Stimulated activated CD4-positive, alpha-beta T cell treated with anti-CD3 and anti-CD28 coated beads, Interleukin-4, amount 100 ng/mL, for 1 hour (primary cell): ENCODE measurements at places on chromosomes 13 and 19.

DNA sequence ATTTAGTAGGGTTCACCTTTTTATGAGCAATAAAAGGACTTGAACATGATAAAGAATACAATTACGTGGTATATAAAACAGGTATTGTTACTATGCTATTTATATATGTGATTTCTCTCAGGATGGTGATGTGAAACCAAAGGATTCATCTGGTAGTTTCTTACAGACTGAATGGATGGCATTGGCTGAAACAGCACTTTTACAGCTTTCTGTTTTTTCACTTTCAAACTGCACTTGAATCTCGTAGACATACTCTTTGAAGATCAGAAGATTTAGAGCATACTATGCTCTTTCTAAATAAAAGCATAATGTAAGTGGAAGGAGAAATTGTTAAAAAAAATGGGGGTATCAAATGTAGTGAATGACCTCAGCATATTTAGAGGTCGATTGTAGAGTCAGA lies 354.8 kb downstream of the HS6ST3 start:
- no peak for DNase-seq

DNA sequence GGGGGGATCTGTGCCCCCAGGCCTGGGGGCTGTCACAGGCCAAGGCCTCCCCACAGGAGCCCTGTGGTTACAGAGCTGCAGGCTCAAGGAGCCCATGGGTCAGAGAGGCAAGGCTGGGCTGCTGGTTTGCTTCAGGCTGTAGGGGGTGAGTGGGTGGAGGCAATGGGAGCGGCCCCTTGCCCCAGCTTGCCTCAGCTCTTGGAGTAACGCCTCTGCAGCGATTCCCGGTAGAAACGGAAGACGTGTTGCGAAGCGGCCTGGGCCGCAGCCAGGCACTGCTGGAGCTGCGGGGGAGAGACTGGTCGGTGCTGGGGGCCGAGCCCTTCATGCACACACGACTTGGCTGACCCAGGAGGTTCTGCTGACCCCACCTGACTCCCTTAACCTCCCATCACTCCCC lies 10.1 kb downstream of the TMEM91 start:
- DNase-seq = no peak

- no peak for DNase-seq
Measured at GRCh38 chr19:15379999-15380647, 536 bp upstream of the AKAP8 start.

GRCh38 chr19:46422344-46422743 lies 6.4 kb downstream of the PNMA8C start:
- no peak for DNase-seq

GRCh38 chr13:48369988-48370387 lies 42.9 kb downstream of the LPAR6 start:
- DNase-seq = no peak

GRCh38 chr13:34358811-34359513 lies 541.0 kb downstream of the RFC3 start:
- DNase-seq = no peak

- no peak for DNase-seq
Measured at GRCh38 chr13:108270442-108270841, 924 bp downstream of the TNFSF13B start.

DNA sequence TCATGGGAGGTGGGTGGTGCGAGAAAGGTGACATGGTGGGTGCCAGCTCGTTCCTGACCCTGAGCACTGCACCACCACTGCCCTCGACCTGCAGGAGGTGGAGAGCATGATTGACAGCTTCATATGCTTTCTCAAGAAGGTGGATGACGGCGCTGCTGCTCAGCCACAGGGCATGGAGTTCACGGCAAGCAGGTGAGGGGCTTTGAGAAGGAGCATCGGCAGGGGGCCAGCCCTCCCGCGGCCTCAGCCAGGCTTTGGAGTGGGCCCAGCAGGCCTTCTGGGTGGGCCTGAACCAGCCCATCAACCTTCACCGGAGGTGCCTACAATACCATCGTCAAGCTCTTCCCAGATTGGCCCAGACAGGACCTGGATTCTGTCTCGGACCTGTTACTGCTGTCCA lies 18.9 kb upstream of the ZNF14 start:
- no peak for DNase-seq

DNA sequence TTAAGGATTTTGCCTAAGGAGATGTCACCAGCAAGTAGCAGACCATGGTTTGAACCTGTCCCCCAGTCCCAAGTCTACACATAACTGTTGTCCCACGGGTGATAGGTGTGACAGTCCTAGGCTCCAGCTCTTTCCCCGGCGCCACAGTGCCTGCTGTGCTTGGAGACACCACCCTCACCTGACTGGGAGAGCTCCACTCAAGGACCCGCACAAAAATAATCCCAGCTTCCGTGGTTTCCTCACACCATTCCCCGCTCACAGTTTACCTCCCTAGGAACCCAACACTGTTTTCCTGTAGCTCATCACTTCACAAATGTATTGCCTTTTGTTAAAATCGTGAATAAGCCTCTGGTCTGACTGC lies 19.8 kb upstream of the RASA3 start:
- DNase-seq = no peak

DNA sequence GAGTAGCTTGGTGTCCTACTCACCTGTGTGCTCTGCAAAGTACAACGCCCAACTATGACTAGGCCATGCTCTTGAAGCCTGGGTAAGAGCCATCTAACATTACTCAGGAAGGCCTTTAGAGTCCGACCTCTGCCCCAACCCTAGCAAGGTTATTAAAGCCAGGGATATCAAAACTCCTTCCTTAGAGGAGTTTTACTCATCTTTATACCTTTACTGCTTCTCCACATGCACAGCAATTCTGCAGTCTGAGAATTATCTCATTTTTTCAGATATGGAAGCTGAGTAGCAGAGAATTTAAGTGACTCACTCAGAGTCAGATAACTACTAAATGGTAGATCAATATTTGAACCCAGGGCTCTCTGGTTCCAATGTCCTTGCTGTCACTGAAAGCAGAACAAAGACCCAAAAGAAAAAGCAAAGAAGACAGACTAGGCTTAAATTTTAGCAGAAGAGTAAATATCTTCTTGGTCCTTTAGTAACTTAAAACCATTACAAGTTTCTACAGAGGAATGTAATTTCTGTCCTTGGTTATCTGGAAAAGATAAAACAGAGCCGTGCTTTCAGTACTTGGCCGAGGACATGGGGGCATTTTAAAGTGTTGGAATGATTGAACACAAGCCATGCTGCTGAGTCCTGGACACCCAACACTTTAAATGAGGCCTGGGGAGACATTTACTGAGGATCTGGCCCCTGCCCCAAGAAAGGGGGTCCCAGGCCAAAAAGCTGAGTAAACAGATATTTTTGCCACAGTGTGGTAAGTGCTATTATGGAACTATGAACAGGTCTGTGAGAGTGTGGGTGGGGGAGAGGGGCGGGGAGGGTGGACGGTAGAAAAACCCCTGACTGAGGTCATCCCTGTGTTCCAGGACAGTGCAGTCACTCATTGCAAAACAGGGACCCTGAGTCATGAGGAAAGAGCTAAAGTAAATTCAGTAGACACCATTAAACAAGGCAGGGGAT lies 18.4 kb upstream of the KPNA3 start:
- DNase-seq = no peak

DNA sequence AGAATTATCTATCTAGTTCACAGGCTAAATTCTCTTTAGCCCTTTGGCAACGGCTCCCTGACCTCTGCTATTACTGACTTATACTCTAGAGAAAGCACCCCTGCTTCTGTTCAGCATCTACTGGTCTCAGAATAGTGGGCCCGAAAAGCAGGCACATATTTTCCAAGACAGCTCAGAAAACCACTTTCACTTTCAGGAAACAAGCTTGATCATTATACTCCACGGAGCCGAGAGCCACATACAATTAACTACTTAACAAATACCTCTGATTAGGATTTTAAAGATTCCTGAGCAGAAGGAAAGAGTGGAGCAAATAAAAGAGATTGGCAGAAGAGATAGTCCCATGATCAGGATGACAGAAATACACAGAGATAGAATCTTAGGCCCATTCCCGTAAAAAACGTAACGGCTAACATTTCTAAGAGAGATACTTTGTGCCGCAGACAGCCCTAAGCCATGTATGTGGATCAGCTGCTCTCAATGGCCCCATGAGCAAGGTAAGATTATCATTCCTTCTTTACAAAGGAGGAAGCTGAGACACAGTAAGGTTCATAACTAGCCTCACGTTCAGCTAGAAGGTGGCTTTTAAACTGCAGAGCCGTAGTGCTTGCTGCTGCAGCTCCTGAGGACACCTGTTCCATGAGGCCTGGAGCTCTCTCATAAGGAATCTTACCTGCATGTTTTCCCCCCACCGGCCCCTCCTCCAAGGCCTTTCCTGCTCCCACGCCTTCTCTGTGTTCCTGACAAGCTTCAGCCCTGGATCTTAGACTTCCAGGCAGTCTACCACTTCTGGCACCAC lies 227.2 kb downstream of the FOXO1 start:
- DNase-seq = no peak

GRCh38 chr19:12331211-12331941 lies 2.1 kb downstream of the ZNF563 start:
- peak; percentile 77 for DNase-seq

- no peak for DNase-seq
Measured at GRCh38 chr19:32471095-32471494, 65.5 kb downstream of the DPY19L3 start.

GRCh38 chr13:98779695-98780094 lies 27.2 kb upstream of the SLC15A1 start:
- DNase-seq = no peak

DNA sequence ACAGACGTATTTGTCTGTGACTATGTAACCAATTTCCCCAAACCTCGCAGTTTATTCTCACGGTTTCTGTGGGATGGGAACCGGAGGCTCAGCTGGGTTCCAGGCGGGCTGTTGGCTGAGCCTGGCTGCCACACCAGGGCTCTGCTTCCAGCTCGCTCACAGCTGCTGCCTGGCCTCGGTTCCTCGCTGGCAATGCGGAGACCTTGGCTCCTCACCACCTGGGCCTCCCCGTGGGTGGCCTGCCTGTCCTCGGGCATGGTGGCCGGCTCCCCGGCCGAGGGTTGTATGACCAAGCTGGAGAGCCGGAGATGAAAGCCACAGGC lies 218.9 kb upstream of the MAB21L1 start:
- DNase-seq = no peak

GRCh38 chr13:45024847-45025246 lies 35.5 kb downstream of the GPALPP1 start:
- DNase-seq = no peak

DNA sequence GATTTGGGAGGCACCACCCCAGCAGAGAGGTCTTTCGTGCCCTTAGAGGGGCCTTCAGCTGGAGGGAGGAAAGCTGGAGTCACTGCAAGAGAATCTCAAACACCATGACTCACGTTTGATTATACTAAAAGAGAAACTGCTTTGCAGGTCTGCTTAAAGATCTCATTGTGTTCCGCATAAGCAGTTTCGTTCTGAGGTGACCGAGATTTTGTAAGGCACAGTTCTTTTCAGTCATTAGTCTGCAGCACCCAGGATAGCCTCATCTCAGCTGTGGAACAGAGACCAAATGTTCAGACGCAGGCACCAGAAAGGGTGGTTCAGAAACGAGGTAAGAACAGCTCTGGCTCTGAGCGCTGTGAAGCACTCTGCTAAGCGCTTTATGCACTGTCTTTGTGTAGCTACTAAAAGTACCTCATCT lies 71.2 kb upstream of the GTF3A start:
- DNase-seq = peak; percentile 6

- DNase-seq = no peak
Measured at GRCh38 chr13:27583645-27584044, 36.7 kb downstream of the LNX2 start.

- no peak for DNase-seq
Measured at GRCh38 chr13:25649001-25649633, 277.3 kb downstream of the ATP8A2 start.
